Stimulated activated CD8-positive, alpha-beta memory T cell treated with anti-CD3 and anti-CD28 coated beads, Interleukin-12 subunit alpha, Interleukin-12 subunit beta, amount 100 ng/mL, for 4 hours (primary cell): ENCODE measurements at places on chromosomes 11 and 22.

- no peak for DNase-seq
Observed at GRCh38 chr11:79956061-79956460, 515.2 kb upstream of the TENM4 start.

DNA sequence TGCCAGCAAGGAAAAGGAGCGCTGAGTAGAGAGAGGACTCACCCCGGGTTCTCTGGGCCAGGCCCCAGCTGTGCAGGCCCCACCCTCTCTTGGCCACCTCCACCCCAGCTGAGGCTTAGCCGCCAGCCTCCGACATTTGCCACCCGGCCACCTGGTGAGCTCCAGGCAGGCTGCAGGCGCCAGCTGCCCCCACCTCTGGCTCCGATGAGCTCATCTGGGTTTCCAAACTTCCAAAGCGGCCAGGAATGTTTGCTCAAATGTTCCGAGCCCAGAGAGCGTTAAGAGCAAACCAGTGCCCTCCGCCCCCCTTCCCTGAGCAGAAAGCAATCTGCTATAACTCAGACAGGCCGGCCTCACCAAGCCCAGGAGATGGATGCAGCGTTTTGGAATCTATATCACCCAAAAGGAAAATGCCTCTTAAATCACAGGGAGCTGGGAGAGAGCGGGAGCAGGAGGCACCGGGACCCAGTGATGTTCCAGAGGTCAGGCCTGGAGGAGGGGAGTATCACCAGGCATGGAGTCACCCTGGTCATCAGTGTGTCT lies 9.1 kb upstream of the MN1 start:
- DNase-seq: no peak

GRCh38 chr11:46902694-46903093 lies 15.7 kb downstream of the LRP4 start:
- DNase-seq: no peak

DNA sequence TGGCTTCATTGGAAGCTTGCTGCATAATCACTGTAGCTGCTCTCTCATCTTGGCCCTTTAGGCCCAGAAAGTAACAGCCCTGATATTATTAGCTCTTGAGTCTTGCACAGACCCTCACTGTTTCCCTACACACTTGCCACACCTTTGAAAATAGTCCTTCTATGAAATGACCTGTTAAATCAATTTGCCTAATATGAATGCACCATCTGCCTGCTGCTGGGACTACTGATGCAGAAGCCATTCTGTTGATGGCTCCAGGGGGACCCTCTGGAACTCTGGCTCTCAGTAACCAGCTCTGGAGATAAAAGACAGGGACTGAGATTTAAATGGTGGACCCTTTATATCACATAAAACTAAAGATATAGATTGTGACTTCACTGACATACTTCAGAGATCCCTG lies 14.7 kb upstream of the AMPD3 start:
- no peak for DNase-seq

DNA sequence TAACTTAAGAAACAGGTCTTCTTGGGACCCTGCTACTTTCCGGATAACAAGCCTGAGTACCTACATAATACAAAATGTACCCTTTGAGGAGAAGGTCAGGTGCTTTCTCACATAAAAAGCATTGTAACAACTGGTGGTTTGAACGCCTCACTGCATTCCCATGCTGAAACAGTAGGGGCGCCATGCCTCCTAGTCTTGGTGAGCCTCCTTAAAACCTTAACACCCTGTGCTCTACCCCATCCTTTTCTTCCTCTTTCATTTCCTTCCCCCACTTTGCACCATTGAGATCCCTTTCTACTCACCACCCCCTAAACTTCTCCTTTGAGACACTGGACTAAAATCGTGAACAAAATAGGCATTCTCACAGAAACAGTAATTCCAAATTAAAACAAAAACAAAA lies 729.3 kb downstream of the NTM start:
- DNase-seq: no peak

DNA sequence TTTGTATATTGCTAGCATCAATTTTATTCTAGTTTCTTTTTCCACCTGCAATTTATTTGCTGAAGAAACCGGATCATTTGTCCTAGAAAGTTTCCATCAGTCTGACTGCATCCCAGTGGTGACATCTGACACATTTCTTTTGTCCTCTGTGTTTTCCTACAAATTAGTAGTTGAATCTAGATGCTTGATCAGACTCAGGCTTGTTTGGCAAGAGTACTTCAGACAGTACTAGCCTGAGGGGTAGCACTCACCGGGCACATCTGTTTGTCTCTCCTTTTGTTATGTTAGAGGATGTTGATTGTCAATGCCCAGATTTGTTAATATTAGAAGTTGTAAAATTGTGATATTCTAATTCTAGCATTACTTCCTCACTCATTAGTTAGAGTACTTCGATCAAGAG lies 204.8 kb downstream of the SWAP70 start:
- DNase-seq: no peak

DNA sequence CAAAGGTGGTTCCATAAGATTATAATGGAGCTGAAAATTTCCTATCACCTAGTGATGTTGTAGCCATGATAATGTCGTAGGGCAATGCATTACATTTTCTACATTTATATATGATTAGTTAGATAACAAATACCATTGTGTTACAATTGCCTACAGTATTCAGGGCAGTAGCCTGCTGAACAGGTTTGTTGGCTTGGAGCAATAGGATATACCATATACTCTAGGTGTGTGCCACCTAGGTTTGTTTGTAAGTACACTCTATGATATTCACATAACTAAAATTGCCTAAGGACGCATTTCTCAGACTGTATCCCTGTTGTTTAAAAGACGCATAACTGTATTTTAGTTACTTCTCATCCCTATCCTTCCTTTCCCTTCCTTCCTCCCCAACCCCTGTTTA lies 13.6 kb downstream of the PLEKHB1 start:
- DNase-seq: no peak

GRCh38 chr11:73862986-73863385 lies 13.7 kb downstream of the COA4 start:
- no peak for DNase-seq

DNA sequence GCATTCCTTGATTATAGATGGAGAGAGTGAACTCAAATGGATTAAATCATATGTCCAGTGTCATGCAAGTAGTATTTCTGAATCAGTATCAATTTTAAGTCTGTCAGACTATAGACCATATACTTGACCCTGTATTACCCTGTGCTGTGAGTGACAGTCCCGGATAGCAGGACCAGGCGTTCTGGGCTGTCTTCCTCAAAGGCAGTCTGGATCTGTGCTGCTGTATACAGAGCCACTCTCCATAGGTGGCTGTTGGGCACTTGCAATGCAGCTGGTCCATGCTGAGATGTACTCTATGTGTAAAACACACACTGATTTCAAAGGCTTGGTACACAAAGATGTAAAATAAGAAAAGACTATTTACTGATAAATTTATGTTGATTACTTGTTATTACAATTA lies 294.3 kb downstream of the OPCML start:
- no peak for DNase-seq

GRCh38 chr11:7467652-7468051 lies 17.7 kb upstream of the OLFML1 start:
- no peak for DNase-seq

- DNase-seq: no peak
Observed at GRCh38 chr11:28773606-28774005, 665.4 kb downstream of the METTL15 start.

DNA sequence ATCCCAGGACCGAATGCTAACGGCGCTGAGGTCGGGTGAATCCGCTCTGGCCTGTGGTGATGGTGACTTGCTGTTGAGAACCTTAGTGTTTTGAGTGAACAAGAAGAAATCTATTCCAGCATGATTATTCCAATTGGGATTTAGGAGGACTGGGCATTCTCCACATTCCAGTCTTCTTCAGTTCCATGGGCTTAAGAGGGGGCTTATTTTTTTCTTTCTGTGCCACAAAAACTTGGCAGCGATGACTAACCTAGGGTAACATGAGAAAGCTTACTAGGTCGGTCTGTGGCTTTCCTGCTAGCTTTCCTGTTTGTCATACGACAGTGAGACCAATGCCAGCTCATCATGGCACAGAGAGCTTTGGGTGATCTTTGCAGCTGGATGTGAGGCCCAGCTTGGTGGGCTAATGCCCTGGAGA lies 62.9 kb upstream of the ATXN10 start:
- no peak for DNase-seq

DNA sequence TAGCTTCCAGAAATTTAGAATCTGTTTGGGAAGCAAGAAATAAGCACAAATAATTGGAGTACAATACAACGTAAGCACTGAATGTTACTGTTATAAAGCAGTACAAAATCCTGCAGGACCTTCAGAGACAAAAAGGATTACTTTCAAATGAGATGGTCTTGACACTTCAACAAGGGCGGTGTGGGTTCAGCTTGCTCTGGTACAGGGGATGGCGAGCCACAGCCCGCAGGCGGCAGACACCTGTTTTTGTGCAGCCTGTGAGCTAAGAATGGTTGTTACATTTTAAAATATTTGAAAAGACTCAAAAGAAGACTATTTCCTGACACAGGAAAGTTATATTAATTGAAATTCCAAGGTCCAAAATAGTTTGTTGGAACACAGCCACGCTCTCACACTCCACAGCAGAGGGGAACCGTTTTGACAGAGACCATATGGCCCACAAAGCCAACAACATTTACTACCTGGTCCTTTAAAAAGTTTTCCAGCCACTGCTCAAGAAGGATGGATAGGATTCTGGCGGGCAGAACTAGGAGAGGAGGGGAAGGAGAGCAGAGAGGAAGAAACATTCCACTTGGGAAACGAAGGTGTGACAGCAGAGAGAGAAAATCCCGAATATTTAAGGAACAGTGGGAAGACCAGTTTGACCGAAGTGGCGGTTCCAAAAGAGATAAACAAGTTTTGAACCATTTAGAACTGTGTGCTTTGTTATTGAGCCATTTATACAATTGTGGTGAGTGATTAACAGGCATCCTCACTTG lies 6.3 kb downstream of the PRDM10 start:
- DNase-seq: no peak

DNA sequence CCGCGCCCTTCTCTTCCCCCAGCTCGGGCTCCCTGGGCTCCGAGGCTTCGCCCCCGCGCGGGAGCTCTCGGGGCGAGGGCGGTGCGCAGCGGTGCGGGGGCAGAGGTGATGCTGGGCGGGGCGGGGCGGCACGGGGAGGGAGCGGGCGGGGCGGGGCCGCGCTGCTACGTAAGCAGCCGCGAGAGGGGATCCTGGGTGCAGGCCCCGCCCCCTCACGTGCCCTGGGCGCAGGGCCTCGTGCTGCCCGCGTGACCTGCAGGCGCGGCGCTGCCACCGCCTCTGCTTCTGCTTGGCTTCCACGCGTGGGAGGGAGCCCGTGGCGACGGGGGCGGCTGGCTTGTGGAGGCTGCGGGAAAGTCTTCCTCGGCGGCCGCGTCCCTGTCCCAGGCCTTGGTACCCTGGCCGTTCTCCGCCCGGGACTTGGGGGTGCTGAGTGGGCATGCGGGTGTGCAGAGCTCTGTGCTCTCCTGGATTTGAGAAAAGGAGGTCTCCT lies 132.6 kb upstream of the HSD17B12 start:
- no peak for DNase-seq

DNA sequence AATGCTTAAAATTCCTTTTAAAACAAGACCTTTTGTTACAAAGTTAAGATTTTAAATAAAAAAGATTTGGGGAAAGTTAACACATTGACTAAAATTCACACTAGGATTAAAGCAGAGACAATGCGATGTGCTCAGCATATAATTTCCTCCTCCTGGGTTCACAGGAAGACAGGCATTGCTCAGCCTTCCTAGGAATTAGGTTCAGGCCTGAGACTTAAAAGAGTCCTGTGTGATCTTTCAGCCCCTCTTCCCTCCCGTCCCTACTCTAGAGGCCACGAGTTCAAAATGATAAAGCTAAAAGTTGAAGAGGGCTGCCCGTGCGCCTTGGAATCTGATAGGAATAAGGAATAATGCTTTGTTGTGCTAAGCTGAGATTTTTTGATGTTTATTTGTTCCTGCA lies 218.6 kb downstream of the KIRREL3 start:
- no peak for DNase-seq

GRCh38 chr11:128524172-128524571 lies 63.2 kb downstream of the ETS1 start:
- DNase-seq: no peak

DNA sequence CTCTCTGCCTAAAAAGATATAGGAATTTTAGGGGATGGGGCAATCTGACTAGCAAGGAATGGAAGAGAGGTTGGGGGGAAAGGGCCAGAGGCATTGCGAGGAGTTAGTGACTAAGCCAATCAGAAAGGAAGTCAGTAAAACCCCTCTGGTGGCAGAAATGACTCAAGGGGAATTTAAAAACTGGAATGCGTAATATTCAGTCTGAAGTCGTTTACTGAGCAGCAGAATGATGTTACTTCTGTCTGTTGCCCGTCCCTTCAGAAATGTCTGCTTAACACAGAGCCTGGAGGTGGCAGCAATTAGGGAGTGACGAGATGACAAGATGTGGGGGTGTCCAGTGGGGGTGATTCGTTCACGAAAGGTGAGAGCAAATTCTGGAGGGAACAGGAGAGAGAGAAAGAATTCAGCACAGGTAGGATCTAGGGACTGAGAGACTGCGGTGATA lies 107.7 kb upstream of the CLMP start:
- DNase-seq: no peak

DNA sequence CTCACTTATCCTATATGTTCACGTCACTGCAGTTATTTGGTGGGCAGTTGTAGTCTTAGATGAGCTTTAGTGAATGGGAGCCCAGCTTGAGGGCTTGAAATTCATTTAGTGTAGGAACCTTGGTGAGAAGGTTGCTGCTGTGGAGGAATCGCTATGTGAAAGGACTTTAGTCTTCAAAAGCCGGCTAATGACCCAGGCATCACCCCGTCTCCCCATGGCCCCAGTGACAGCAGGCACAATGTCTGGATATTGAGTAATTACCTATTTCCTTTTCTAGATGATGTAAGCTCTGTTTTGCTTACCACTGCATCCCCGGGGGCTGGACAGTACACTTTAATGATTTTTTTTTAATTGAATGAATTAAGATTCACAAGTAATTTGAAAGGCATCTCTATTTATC lies 283.2 kb downstream of the ST3GAL4 start:
- no peak for DNase-seq

DNA sequence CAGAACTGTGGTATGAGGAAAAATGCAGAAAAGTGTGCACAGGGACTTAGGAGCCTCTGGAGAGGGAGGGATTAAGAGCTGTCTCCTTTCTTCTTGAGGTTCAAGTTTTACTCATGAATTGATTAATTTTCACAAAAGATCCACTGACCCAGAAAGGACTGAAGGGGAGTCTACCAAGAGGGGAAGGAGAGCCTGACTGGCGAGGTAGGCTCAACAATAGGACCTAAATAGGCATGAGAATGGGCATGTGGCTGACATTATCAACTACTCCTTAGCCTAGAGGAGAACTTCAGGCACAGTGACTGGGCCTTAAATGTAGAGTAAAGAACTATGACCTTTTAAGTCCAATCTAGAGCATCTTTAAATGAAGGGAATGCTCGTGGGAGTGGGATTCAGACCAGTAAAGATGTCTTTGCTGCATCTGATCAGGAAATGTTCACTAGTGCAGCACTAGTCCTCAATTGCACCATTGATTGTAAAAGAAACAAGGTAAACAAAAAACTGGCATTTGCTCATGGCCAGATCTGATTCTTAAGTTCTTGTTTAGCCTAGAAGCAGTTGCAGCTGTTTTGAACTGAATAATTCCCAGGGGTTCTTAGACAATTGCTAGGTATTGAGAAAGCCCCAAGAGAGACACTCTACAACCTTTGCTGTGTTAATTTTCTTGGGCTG lies 135.6 kb downstream of the RAB38 start:
- no peak for DNase-seq
